Stimulated activated CD4-positive, alpha-beta T cell treated with anti-CD3 and anti-CD28 coated beads, Interleukin-15, amount 100 ng/mL, for 24 hours (primary cell): ENCODE measurements at places on chromosomes 5 and 9.

DNA sequence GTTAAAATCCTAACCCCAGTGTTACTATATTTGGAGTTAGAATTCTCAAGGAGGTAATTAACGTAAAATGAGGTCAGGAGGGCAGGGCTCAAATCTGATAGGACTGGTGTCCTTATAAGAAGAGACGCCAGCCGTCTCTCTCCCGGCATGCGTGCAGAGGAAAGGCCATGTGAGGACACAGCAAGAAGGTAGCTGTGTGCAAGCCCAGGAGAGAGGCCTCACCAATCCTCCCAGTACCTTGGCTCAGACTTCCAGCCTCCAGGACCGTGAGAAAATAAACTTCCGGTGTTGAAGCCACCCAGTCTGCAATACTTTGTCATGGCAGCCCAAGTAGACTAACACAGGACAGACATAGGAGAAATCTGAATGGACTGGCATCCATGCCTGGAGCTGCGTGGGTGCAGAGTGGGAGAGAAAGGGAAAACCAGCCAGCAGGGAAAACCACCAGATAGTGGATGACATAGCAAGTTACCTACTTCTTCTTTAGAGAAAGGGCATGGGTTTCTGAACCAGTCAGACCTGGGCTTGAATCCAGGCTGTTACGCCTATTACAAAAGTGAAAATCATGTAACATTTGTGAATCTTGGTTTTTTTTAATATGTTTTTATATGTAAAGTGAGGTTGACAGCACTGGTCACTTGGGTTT, 89.2 kb downstream of the FSTL4 start:
- DNase-seq = no peak

DNA sequence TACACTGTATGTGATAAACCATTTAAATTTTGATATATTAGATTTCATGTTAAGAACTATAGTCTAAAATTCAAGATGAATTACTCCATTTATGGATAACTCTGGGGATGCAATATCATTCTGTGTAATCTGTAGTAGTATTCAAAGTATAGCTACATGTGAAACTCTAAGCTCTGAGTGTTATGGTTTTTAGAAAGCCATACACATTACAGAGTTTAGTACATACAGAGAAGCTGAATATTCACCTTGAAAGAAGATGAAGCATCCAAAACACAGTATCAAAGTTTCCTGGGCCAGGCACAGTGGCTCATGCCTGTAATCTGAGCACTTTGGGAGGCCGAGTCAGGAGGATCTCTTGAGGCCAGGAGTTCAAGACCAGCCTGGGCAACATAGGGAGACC, 25.0 kb downstream of the ABHD17B start:
- DNase-seq = no peak

DNA sequence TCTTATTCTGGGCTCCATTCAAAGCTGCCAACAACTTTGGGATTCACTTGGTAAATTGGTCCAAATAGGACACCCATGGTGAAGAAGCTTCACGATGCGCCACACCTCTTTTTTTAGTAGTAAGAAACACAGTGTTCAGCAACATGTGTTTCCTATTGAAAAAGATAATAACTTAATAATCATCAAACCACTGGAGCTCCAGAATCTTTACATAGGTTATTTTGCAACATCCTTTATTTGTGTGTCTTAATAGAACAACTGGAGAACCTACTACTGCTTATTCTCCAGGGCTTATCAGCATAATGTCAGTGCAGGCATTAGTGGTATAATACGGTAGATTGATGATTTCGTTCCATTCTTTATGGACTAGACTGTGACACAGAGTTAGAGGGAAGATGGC, 63.3 kb upstream of the DAPK1 start:
- no peak for DNase-seq

GRCh38 chr9:133731876-133732638, 6.1 kb downstream of the SARDH start:
- DNase-seq = no peak

DNA sequence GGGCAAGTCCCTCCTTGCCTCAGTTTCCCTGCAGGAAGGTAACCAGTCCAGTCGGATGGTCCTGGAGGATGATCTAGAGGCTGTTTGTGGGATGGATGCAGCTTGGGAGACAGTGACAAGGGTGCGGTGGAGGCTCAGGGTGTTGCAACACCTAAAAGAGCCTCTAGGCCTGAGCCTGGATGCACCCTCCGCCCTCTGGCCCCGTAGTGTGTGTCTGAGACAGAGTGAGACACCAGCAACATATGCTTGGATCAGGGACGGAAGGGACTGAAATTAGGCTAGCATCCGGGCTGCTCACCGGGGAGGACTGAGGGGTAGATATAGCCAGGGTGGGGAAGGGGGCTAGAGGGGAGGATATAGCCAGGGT, 1.1 kb downstream of the CRAT start:
- DNase-seq = peak; percentile 41

DNA sequence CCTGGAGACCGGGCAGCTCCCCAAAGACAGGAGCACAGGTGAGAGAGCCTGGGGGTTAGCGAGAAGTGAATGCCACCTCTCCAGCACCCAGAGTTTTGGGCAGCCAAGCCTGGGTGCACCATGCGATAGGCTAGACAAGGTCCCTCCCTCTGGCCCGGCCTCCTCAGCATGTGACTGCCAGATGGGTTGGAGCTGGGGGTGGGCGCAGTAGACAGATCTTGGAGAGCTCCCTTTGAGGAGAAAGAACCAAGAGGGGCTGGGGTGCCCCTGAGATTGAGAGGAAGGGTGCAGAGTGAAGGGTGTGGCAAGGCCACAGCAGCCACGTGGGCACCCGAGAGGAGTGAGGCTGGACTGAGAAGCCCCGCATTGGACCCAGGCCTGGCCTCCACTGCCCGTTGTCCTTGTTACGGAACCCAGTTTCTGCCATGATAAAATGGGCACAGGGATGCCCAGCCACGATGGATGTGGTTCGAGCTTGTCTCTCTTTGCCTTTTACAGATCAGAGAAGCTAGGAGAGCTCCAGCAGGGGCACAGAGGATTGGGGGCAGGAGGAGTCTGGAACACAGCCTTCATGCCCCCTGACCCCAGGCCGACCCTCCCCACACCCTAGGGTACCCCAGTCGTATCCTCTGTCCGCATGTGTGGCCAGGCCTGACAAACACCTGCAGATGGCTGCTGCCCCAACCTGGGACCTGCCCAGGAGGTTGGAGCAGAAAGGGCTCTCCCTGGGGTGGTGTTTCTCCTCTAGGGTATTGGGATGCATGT, 1.4 kb downstream of the TMEM141 start:
- no peak for DNase-seq

DNA sequence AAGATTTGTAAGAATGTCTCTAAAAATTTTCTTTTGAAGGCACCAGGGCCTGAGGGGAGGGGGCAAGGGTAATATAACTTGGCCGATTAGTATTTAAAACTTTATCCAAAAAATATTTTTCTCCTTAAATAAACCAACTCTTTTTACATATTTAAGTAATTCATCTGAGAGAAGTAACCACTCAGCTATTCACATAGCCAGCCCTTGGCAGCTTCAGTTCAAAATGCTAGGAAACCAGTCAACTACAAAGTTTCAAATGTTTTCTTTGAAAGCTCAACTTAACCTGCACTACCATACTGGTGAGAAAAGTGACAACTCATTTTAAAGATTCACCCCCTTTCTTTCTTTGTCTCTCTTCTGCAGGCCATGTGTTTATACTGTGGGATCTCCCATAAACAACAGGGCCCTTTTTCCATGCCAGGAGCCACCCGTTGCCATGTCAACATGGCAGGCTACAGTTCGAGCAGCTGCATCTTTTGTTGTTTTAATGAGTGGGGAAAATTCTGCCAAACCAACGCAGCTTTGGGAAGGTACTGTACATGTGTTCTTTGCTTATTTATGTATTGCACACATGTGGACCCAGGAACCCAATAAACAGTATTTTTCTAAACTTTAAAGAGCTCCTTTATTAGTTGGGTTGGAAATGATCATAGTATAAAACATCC, 46.3 kb downstream of the AOPEP start:
- DNase-seq = no peak

- DNase-seq = no peak
Observed at GRCh38 chr9:123065196-123065595, 31.7 kb downstream of the GPR21 start.

- no peak for DNase-seq
Observed at GRCh38 chr5:44603496-44604272, 205.1 kb upstream of the MRPS30 start.

GRCh38 chr5:44814761-44815160, 6.0 kb downstream of the MRPS30 start:
- DNase-seq = no peak

DNA sequence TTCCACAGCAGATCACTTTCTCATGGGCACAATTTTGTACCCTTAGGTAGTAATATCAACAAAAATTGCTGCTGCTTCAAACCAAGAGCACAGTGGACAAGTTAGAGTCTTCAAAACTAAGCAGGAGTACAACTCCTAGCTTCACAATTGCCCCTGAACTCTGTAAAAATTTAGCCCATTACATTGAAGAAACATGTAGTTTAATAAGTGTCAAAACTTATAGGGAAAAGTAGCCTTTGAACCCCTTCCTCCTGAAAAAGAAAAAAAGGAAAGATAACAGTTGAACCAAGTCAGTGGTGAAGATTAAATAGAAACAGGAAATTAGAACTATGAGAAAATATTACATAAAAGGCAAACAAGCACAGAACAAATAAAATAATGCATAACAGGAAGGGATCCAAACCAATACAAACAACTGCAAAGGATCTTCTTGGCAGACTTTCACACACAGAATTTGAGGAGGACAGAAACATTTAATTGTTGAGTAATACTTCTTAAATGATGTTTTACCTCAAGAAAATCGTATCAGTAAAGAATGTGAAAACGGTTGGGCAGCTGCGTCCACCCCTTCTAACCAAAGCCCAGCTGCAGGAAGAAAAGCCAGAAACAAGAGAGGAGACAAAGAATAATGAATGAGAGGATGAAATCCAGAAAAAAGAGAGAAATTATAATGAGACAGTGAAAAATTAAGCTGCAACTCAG, 636.0 kb downstream of the NR2F1-AS1 start:
- no peak for DNase-seq

- DNase-seq = no peak
Observed at GRCh38 chr5:176491101-176491502, 42.9 kb downstream of the FAF2 start.

GRCh38 chr9:38141746-38142591, 72.9 kb upstream of the SHB start:
- DNase-seq = no peak

- no peak for DNase-seq
Observed at GRCh38 chr9:96514108-96514799, 64.3 kb downstream of the HABP4 start.

DNA sequence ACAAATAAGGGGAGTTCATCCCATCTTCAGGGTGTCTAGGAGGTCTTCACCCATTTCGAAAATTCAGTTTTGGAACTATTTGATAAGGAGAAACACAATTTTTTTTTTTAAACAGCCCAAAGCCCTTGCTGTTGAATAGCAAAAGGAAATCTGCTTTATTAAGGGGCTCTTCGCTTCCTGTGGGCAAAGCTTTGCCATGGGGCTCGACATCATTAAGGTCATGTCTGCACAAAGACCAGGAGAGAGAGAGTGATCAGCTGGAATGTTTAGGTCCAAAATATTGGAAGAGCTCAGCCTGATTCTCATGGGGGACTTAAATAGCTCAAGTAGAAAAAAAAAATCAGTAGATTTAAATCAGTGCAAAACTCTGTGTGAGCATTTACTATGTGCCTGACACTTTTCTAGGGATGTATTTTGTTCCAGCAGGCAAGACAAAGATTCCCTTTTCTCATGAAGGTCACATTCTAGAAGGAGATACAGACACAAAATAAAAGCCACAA, 564.6 kb upstream of the KLF4 start:
- DNase-seq = no peak

DNA sequence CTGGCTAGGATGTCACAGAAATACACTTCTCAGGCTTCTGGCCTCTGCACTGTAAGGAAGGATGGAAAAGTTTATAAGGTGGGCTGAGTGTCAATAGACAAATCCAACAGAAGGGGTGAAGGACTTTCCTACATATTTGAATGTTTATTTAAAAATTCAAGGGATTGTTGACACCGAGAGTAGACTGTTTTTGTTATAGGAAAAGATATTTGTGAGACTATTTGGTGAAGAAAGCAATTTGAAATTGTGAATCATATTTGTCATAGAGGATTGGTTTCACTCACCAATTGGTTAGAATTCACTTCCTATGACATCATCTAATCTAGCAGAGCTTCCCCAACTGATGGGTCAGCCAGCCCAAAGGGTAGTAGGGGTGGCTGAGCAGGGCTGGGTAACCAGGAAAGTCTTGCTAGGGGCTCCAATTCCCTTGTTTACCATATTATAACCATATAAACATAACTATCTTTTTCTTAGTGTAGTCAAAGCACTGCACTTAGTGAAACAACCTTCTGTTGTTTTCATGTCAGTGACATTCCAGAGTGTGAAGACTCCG, 14.9 kb upstream of the MEGF10 start:
- DNase-seq = no peak

DNA sequence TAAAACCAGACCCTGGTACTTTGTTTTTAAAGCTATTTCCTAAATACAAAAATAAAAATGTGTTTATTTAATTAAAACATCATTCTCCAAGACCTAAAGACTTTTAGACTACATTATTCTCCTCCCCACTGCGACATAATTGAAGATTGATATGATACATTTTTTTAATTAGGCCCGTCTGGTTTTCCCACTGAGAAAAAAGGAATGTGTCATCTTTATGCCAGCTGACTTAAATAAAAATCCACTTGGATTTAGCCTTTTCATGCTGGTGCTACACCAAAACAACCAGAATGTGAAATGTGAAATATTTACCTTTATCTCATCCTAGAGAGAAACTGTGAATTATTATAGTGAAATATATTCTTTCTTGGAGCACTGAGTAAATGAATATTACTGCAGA, 155.5 kb upstream of the PPP1R2B start:
- DNase-seq = no peak

- no peak for DNase-seq
Observed at GRCh38 chr5:122705851-122706250, 69.0 kb upstream of the SNX2 start.

- DNase-seq = no peak
Observed at GRCh38 chr5:172765766-172766286, 5.2 kb downstream of the DUSP1 start.

- no peak for DNase-seq
Observed at GRCh38 chr9:134260801-134261200, 65.5 kb upstream of the RXRA start.
